Left lung (tissue), 14 donors: ENCODE measurements at places on chromosomes 1 and 21. TPM values are rescaled to one million over a fixed set of nuclear protein-coding genes. Genes with fewer than 3 reads are reported as not detected.

Gene SLC2A5
- total RNA-seq: 1.4 TPM

Gene C1orf122
- total RNA-seq: 54.3 TPM

DNA sequence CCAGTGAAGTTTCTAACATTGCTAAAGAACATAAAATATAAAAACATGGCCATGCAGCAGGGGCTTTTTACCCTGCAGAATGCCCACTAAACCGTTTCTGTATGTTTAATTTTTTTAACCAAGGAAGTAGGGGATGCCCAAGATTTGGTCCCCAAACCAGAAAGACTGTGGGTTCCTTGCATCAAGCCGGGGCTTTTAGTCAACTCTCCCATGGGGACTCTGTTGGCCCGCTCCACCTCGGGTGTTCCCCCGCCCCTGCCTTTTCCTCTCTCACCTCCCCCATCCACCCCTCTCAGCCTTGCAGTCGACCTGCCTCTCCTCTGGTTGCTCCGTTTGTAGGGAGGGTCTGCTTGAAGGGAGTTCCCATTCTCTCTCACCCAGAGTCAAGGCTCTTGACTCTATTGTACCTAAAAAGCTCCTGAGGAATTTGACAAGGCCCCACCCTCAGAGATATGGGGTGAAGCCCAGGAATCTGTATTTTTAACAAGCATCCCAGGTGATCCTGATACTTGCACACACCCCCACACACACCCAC lies 117.5 kb downstream of the TOMM20 start:
- DNase-seq: no peak
- H3K4me3 ChIP-seq: no peak overlapping the region
- H3K4me1 ChIP-seq: peaks cover 35% of the 10 kb centered on the region

- DNase-seq: no peak
- no peaks in the 10 kb centered on the region for H3K27me3 ChIP-seq
- H3K4me3 ChIP-seq: no peak overlapping the region
- peaks cover 4% of the 10 kb centered on the region for H3K36me3 ChIP-seq
Observed at GRCh38 chr1:226702318-226702956, 36.6 kb downstream of the ITPKB start.

DNA sequence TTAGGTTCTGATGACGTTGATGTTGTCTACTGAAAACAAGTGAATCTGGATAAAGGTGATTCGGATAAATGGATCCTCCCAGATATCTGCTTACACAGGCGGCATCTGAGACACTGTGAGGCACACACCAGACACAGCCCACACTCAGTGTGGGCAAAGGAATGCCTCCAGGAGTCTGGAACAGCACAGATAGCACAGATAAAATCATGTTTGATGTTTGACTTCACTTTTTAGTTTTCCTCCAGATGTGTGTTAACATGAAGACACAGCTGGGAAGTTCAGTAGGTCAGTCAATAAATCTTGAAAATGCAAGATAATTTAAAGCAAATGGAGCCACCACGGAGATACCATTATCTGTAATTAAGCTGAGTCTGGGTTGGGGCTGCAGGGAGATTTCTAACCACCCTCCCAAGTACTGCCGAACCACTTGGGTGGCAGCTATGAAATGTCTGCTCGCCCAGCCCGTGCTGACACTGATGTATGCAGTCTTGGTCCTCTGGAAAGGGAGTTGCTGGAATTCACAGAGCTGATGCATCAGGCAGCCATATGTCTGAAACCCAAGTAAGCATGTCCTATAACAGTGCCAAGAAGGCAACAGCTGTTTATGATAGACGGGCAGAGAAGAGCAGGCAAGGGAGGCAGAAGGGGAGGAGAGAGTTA lies 11.7 kb downstream of the CAPN9 start:
- no peaks in the 10 kb centered on the region for H3K36me3 ChIP-seq
- H3K4me1 ChIP-seq: peaks cover under 1% of the 10 kb centered on the region
- no peak overlapping the region for H3K4me3 ChIP-seq
- no peak for DNase-seq

DNA sequence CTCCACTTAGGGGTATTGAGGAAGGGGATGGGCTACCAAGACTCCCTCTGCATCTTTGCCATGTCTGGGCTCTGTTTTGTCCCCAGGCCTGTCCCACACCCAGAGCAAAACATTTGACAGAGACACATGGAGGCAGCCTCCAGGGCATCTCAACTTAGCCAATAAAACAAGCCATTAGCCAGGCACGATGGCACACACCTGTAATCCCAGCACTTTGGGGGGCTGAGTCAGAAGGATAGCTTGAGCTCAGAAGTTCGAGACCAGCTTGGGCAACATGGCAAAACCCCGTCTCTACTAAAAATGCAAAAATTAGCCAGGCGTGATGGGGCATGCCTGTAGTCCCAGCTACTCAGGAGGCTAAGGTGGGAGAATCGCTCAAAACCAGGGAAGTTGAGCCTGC lies 120.3 kb upstream of the IPO9 start:
- H3K4me3 ChIP-seq: no peak overlapping the region
- no peaks in the 10 kb centered on the region for H3K27me3 ChIP-seq
- no peak overlapping the region for H3K27ac ChIP-seq
- no peak for DNase-seq

GRCh38 chr1:96206451-96206850 lies 515.1 kb upstream of the PTBP2 start:
- no peaks in the 10 kb centered on the region for H3K36me3 ChIP-seq
- H3K4me3 ChIP-seq: no peak overlapping the region
- no peaks in the 10 kb centered on the region for H3K27me3 ChIP-seq
- H3K4me1 ChIP-seq: no peaks in the 10 kb centered on the region
- H3K27ac ChIP-seq: no peak overlapping the region
- DNase-seq: no peak

DNA sequence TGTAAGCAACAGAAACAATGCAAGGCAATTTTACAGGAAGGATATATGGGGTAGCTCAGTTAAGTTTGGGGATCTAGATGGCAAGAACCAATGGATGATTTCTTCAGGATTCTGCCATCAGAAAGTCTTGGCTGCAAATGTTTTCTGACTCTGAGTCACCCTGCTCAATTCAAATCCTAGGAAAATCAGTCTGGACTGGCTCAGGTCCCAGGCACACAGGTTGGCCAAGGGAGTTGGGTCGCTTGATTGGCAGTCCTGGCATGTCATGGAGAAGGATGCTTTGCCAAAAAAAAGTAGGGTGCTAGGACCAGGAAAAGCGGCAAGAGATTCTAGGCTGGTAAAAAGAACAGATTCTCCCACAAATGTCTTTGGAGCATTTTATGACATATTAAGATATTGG lies 28.9 kb upstream of the S1PR1 start:
- H3K4me1 ChIP-seq: no peaks in the 10 kb centered on the region
- DNase-seq: no peak

- H3K36me3 ChIP-seq: no peaks in the 10 kb centered on the region
- no peak overlapping the region for H3K4me3 ChIP-seq
- no peaks in the 10 kb centered on the region for H3K27me3 ChIP-seq
- no peak for DNase-seq
- peaks cover 6% of the 10 kb centered on the region for H3K4me1 ChIP-seq
- no peak overlapping the region for H3K27ac ChIP-seq
Observed at GRCh38 chr1:100250807-100251206, 1.2 kb upstream of the DBT start.

- no peak overlapping the region for H3K27ac ChIP-seq
- H3K4me3 ChIP-seq: no peak overlapping the region
- no peaks in the 10 kb centered on the region for H3K36me3 ChIP-seq
- H3K4me1 ChIP-seq: peaks cover 6% of the 10 kb centered on the region
- DNase-seq: no peak
Observed at GRCh38 chr1:70890408-70890807, 157.2 kb downstream of the PTGER3 start.

GRCh38 chr1:221891708-221892107 lies 149.8 kb upstream of the DUSP10 start:
- no peaks in the 10 kb centered on the region for H3K36me3 ChIP-seq
- no peaks in the 10 kb centered on the region for H3K27me3 ChIP-seq
- H3K4me1 ChIP-seq: no peaks in the 10 kb centered on the region
- no peak overlapping the region for H3K4me3 ChIP-seq
- no peak for DNase-seq
- no peak overlapping the region for H3K27ac ChIP-seq

DNA sequence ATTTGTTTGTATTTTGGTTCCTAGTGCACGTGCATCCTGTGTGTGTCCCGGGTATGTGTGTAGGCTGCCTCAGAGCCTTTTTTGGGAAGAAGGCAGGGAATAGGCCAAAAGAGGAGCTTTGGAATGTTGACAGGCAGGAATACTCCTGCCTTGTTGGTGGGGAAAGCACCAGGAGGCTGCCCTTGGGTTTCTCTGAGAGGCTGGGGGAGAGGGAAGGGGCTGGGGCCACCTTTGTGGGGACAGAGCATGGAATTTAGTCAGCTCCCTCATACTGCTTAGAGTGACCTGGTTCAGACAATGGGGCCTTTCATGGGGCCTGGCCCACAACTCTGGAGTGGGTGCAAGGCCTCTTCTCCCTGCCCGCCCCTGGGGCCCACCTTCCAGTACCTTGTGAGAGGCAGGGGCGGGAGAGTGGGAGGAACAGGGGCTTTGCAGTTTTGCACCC lies 31.3 kb downstream of the ACOT11 start:
- H3K36me3 ChIP-seq: no peaks in the 10 kb centered on the region
- no peak overlapping the region for H3K4me3 ChIP-seq
- peak; percentile 65 for DNase-seq
- H3K4me1 ChIP-seq: peaks cover 11% of the 10 kb centered on the region

GRCh38 chr1:80607064-80607463 lies 1193.7 kb upstream of the ADGRL2 start:
- no peaks in the 10 kb centered on the region for H3K4me1 ChIP-seq
- no peak for DNase-seq
- H3K27me3 ChIP-seq: no peaks in the 10 kb centered on the region
- H3K27ac ChIP-seq: no peak overlapping the region
- no peaks in the 10 kb centered on the region for H3K36me3 ChIP-seq
- H3K4me3 ChIP-seq: no peak overlapping the region

DNA sequence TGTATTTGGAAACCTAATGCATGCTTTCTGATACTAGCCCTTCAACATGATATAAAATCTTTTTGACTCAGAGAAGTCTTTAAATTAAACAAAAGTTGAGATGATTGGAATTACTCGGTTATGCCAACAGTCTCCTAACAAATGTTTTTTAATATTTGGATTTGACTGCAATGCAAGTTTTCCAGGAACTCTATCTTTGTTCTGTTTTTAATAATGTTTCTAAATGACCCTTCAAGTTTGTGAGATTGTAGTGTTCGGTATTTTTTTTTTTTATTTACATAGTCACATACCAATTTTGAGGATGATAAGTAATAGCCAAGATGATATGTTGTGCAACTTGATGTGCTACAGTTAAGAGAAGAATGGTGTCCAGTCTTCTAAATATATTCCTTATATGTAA lies 258.0 kb downstream of the FMN2 start:
- H3K4me1 ChIP-seq: no peaks in the 10 kb centered on the region
- no peak for DNase-seq
- no peak overlapping the region for H3K27ac ChIP-seq
- H3K27me3 ChIP-seq: no peaks in the 10 kb centered on the region
- no peak overlapping the region for H3K4me3 ChIP-seq

DNA sequence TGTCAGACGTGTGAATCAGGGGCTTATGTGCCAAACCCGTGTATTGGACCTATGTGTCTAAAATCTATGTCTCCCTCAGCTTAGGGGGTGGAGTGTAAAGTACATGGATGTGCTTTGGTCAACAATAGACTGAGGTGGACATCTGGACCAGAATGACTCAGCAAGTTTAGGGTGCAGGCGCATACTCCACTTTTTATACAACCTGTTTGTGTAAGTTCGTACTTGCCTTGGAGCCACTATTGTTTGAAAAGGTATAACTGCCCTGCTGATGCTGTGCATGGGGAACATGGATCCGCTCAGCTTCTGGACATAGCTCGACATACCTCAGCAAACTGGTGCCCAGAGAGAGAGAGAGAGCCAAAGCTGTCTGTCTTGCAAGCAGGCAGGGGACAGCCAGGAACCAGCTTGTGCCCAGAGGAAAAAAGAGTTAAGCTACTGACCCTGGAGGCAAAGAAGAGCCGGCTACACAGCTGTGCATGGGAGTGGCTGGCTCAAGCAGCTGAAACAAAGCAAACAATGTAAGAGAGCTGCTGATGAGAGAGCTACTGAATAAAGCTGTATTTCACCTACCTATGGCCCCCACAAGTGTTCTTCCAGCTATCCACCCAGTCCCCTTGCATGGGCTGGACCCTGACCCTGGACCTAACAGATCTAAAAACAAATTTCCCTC lies 41.2 kb downstream of the GJA5 start:
- H3K36me3 ChIP-seq: no peaks in the 10 kb centered on the region
- H3K4me3 ChIP-seq: no peak overlapping the region
- no peak for DNase-seq
